ENCODE measurements at places on chromosomes 7 and 10.

- DNase-seq: no peak
These were observed 114.4 kb upstream of the ADARB2 start for GRCh38 chr10:1851762-1852161.

- DNase-seq: no peak
These were observed 16.0 kb upstream of the HK1 start for GRCh38 chr10:69262292-69262751.

- no peak for DNase-seq
These were observed 9.0 kb downstream of the CUTC start for GRCh38 chr10:99740933-99741559.

DNA sequence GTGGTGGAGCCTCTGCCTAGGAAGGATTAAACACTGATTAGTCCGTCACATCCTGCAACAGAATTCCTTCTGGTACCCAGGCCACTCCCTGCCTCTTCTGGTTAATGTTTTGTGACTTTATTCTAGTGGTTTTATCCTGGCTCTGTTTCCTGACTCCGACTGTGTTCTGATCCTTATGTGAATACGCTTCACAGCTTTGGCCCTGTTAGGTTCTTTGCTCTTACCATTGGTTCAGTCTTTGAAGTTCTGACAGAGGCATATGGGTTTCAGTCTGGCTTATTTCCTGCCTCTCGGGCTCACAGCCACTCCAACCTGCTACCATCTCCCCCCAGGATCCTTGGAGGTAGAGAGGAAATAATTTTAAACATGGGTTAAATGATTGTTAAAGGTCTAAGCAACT is 23.2 kb upstream of the FGL2 start:
- no peak for DNase-seq

DNA sequence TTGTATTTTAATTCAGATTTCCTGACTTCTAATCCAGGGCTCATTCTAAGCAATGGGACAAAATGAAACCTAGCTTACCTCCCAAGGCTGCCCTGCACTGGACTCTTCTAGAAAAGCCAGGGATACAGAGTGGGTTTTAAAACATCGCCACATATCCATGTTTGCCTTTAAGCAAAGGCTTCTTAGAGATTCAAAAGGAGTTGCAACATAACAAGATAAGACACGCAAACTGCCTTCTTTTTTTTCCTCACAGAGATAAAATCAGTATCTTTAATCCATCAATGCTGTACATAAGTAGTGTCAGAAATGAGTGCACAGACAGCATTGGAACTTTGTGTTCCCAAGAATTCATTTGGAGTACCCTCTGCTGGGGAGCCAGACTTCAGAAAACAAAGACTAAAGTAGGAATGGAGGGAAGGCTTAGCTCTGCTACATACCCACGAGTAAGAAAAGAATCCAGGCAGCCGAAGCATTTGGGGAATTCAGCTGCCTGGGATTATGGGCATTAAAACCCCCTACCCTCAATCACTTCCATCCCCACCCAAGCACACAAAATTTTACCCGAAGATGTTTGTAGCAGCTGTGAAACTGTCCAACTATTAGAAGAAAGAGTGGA is 427.8 kb downstream of the ARL4A start:
- DNase-seq: no peak

DNA sequence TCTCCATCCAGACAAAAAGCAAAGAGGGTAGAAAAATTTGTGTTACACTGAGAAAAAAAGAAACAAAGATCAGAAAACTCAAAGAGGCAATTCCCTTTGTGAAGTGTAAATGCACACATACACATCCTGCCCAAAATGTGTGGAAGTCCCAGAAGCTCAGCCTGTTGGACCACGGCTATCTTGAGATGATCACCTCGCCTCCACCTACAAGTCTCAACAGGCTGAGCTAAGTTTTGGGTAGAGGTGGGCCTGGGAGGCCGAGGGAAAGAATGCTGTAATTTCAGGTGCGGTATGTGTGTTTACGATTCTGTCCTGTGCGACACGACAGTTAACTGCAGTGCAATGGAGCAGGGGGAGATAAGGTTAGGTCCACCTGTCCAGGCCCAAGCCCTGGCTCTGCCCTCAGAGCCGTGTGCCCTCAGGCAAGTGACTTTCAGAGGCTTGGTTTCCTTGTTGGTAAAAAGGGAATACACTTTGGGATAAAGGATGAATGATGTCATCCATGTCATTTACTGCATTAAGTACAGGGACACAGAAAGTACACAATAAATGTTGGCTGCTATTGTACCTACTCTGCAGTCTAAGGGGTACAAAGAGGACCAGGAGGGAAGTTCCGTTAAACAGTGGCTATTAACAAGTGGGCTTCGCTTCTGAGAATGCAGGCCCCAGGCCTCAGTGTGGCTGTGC is 67.3 kb downstream of the AFAP1L2 start:
- no peak for DNase-seq

DNA sequence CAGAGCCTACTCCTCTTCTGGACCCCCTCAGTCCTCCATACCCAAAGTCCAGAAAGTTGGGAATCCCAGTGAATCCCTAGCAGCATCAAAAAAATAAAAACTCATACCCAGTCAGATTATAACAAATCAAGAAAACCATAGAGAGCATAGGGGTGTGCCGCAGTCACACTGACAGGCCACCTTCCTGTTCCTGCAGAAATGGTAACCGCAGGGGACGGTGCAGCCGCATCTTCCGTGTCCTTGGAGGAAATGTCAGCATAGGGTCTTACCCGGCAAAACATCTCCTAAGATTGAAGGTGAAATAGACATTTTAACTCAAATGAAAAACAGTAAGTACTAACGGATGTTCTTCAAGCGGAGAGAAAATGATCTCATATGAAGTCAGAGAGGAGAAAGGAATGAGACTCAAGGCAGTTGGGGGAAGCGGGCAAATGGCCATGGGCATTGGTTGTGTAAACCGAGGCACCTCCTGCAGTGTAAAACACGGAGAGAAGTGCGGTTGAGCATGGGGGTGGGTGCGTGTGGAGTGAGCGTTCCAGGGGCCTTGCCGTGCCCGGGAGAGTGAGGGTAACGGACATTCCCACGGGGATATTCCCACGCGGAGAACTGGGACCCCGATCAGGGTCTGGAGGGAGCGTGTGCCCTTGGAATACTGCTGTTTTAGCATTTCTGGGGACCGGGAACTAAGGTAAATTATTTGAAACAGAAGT is 110.8 kb downstream of the NKX6-2 start:
- no peak for DNase-seq

DNA sequence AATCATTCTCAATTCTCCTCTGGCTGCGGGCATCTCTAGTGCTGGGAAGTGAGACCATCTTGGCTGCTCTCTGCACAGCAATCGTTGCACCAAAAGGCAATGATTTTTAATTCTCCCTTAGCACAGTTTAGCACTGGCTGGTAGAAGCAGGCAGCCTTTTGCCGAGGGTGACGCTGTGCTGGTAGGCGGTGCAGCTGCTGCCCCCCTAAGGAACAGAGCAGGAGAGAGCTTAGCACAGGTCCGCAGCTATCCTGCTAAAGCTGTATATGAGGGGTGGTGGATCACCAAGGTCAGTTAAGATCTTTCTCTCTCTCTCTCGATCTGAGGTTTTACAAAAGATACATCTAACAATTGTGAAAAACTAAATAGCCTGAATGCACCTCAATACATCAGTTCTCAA is 390.1 kb downstream of the GATA3 start:
- DNase-seq: no peak

- DNase-seq: no peak
These were observed 658.2 kb downstream of the LRMDA start for GRCh38 chr10:76089556-76090180.

DNA sequence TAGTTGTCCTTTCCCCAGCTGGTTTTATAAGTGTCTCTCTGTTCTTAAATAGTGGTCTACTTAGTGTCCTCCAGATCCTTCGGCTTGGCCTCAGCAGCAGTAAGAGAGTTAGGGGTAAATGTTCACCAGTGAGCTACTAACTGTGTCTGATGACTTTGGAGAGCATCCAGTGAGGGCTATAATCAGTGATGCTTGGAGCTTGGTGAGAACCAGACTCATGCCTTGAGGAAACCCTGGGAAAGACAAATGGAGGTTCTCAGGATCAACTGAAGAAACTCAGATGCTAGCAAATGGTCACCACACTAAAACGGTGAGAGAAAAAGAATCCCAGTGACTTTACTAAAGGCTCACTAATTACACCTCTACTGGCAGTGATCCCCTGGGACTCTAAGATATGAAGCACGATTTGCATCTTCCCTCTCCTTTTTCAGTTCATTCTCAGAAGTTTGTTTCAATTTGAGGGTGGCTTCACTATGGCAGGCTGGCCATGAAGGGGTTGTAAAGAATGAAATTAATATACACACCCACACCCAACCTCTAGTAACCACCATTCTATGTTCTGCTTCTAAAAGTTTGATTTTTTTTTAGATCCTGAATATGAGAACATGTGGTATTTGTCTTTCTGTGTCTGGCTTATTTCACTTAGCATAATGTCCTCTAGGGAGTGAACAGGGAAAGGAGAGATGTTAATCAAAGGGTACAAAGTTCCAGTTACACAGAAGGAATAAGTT is 177.9 kb downstream of the PDE1C start:
- no peak for DNase-seq
